Stimulated activated CD4-positive, alpha-beta T cell treated with anti-CD3 and anti-CD28 coated beads, Interleukin-1b, Interleukin-23, amount 100 ng/mL, for 24 hours (primary cell): ENCODE measurements at places on chromosomes 11 and 22.

GRCh38 chr11:91433284-91434010 lies 791.2 kb upstream of the FAT3 start:
- DNase-seq: no peak

DNA sequence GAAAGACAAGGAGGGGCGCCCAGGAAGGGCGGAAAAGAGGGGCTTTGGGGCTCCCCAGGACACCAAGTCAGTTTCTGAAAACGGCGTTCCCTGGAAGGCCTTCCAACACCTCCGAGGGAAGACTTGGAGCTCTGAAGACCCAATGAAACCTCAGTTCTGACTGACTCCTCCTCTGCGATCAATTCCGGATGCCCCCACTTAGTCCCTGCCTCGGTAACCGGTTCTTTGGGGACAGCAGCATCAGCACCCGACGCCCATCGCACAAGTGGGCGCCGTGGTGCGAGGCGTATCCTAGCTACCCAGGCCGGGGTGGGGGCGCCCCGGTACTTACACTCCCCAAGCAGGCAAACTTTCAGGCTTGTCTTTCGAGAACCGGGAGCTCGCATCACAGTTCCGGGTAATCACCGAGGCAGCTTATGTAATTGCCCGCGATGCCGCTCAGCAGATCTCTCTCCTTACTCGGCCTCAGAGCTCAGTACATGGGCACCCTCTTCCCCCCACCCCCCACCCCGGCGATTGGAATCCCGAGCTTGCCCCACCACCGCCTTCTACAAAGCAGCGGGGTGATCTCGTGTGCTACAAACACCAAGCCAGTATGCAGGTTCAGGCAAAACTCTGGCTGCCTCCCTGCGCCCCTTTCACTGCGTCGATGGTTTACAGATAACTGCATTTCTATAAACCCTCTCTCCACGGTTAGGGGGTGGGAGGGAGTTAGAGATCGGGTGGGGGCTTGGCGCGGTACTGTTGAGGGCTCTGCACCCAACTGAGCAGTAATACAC lies 2.0 kb downstream of the TENM4 start:
- DNase-seq: no peak

GRCh38 chr22:49011769-49012648 lies 815.7 kb downstream of the BRD1 start:
- DNase-seq: no peak

- no peak for DNase-seq
Observed at GRCh38 chr11:33059331-33060007, 20.1 kb downstream of the TCP11L1 start.

GRCh38 chr11:72378704-72379383 lies 55.5 kb downstream of the CLPB start:
- DNase-seq: no peak

DNA sequence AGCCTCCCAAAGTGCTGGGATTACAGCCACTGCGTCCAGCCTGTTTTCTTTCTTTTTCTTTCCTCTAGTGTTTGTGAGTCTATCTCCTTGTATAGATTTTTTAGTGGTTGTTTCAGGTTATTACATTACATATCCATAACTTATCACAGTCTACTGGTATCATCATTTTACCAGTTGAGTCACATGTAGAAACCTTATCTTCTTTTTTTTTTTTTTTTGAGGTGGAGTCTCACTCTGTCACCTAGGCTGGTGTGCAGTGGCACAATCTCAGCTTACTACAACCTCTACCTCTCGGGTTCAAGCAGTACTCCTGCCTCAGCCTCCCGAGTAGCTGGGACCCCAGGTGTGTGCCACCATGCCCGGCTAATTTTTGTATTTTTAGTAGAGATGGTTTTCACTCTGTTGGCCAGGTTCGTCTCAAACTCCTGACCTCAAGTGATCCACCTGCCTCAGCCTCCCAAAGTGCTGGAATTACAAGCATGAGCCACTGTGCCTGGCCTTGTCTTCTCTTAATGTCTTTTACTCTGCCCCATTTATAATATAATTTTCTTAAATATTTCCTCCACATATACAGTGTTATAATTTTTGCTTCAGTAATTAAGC lies 11.0 kb downstream of the CDC45 start:
- no peak for DNase-seq

DNA sequence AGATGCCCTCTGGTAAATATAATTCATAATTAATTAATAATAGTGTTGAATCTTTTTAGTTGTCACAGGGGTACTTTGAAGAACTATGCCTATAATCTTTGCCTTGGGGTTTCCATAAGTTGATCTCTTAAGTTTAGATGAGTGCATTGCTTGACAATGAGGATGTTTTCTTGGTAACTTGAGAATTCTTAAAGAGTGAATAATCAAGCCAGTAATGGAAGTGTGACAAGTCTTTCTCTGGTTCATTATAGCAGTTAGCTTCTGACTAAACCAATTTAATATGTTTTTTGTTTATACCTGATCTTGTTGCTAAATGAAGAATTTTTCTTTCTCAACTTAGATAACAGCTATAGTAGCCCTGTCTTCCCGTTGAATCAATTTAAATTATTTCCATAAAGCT lies 46.2 kb downstream of the ATXN10 start:
- DNase-seq: no peak

DNA sequence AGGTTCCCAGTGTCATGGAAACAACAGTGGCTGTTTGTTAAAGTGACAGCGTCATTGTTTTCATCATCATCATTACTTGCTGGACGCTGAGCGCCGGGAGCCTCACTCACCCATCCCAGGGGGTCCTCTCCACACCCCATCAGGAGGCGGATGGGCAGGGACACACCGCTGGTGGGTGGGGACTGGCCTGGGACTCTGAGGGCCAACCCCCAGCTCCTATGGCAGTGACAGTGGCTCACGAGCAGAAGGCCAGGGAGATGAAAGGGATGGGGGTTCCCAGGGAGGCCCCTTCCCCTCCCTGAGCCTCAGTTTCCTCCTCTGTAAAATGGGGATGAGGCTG lies 76.6 kb upstream of the PRR5 start:
- DNase-seq: no peak

DNA sequence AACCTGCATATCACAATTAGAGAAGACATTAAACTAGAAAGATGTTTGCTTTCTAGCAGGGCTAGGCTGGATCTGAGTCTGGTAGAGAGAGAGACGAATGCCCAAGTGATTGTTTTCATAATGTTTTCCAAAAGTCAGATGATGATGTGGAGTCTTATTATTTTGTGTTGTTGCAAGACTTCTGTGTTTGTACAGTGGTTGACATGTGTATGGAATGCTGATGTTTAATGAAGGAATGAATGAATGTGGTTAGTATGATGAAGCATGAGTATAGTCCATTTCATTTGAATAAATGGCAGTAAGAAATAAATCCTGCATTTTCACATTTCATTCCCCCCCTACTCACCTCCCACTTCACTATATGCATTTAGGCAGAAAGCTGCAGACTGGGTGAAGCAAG lies 69.6 kb downstream of the PPP2R1B start:
- DNase-seq: no peak

DNA sequence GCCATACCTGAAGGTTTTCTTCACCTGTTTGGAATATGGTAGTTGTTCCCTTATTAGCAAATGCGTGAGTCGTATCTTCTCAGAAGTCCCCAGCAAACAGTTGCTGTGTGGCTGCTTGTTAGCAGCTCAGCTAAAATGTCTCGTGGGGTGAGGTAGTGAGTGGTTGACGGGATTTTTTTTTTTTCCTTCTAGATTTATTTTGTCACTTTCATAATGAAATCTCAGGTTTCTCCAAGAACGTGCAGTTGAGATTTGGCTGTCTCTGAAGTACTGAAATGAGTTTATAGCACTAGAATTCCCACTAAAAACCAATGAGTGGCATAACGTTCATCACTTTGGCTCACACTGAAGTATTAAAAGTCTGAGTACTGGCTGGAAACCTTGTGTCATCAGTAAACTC lies 16.8 kb downstream of the RCN1 start:
- DNase-seq: no peak
